Right forelimb (tissue), 1 donor: ENCODE measurements at places on chromosomes 4 and X.

- no peak for DNase-seq
Measured at GRCh38 chr4:30630431-30630830, 89.7 kb upstream of the PCDH7 start.

- no peak for DNase-seq
Measured at GRCh38 chr4:150909116-150909515, 106.0 kb downstream of the LRBA start.

DNA sequence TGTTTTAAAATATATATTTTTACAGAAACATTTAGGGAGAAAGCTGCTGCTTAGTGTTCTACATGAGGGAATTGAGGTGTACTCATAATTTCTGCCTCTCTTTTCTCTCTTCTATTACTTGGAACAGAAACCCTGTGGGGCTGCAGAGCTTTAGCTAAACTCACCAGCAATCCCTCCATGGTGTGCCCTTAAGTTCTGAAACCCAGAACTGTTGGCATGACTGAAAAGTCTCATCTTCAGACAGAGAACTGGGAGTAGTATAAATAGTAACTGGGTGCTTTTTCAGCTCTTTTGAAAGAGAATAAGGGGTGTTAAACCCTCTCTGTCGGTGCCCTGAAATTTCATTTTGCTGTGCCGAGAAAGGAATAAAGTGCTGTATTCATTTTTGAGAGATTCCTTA is 294.9 kb upstream of the BOD1L1 start:
- DNase-seq, result no peak

DNA sequence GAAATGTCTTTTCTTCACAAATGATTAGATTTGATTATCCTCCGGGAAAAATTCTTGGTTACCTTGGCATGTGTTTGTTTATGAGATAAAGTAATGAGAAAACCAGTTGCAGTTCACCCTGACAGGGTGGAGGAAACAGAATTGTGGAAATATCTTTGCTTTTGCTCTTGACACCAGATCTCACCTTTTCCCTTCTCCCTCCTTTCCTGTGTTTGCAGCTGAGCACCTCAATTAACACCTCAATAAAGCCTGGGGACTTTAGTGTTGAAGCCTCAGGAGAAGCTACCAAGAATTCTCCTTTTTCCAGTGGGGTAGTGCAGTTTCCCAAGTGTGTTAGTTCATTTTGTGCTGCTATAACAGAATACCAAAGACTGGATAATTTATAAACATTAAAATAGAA is 350.8 kb upstream of the IGFBP7 start:
- DNase-seq, result no peak

DNA sequence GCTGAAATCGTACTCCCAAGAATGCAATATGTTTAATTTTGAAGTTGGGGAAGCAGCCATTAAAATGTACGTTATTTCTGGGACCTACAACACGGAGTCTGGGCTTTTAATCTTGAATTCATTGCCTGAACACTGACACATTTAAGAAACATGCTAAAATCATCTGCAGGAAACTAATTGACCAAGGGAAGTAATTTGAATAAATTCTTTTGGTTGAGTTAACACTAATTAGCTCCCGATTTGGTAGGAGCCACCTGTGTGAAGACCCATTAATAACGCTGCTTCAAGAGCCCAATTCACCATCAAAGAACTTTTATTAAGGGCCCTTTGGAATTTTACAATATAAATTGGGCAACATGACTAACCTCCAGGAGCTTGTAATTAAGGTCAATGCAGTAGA is 309.2 kb downstream of the RAB28 start:
- no peak for DNase-seq

GRCh38 chr4:94214703-94215319 is 7.1 kb downstream of the SMARCAD1 start:
- no peak for DNase-seq

- DNase-seq, result no peak
Measured at GRCh38 chr4:133314991-133315390, 165.9 kb downstream of the PCDH10 start.

- no peak for DNase-seq
Measured at GRCh38 chr4:39700554-39700953, 2.6 kb downstream of the UBE2K start.

DNA sequence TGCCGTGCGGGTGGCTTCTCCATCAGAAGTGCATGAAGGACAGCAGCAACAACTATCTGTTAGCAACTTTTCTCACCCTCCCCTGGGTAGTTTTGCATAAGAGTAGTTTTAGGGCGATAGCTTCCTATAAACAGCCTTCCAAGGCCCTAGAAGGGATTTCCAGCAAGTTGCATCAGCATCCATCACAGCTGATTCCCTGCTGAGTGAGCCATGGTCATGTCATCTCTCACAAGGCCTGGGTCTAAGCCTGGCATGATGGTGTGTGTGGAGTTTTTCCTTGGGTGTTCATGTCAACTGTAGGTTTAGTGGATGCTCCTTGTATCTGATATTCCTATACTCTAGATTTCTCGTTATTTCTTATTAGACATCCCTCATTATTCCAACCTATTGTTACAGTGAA is 2324.7 kb upstream of the AGA start:
- DNase-seq, result no peak

GRCh38 chr4:123340381-123340701 is 56.3 kb upstream of the SPRY1 start:
- DNase-seq, result no peak

DNA sequence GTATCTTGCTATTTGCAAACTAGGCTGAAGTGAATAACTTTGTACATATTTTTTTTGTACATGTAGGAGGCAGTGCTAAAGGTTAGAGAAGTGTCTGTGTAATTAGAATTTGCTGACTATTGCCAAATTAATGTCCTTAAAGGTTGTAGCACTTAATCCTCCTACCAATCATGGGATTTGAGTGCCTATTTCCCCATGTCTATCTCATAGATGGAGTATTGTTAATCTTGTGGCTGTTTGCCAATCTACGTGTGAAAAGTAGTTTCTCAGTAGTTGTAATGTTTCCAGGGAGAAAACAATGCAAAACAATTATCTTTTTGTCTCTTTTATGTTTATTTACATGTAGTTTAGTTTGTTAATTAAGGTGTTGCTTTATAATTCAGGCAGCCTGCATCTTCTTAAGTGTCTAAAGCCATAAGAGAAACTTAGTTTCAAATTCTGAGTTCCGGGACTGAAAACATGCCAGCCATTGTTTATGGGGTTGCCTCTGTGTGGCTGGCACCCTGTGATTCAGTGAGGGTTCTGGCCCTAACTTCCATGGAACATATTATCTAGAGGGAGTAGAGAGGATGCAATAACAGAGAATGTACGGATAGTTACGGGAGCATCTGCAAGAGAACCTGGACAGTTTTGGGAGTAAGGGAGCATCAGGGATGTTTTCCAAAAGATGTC is 142.4 kb downstream of the KLHL8 start:
- DNase-seq, result no peak

DNA sequence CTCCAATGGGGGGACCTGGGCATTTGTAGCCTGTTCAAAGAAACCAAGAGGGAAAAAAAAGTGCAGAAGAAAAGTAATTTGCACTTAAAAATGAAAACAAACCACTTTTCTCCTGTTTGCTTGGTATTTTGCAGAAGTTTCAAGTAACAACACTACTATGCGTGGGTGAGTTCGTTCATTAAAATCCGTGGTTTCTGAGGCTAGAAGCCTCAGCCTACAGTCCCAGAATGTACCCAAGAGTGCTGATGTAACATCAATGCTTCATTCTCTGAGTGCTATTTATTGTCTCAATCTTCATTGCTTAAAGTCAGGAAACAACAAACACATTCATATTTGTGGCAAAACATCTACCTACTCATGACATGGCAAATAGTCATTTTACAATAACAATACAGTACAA is 29.2 kb downstream of the LGI2 start:
- no peak for DNase-seq

DNA sequence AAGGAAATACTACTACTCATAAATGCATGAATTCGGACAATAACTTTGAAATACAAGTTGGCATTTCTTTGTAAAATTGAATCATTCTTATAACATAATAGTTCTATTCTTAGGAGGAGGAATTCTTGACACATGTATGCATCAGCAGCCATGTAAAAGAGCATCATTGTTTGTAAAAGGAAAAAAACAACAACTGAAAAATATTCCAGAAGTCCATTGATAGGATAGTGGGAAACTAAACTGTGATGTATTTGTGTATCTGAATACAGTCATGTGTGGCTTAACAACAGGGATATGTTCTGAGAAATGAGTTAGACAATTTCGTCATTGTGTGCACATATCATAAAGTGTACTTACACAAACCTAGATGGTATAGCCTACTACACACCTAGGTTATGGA is 102.0 kb upstream of the SH3RF1 start:
- no peak for DNase-seq

GRCh38 chrX:19727887-19728648 is 159.3 kb downstream of the SH3KBP1 start:
- no peak for DNase-seq

- DNase-seq, result no peak
Measured at GRCh38 chr4:147339100-147339499, 141.8 kb upstream of the EDNRA start.

DNA sequence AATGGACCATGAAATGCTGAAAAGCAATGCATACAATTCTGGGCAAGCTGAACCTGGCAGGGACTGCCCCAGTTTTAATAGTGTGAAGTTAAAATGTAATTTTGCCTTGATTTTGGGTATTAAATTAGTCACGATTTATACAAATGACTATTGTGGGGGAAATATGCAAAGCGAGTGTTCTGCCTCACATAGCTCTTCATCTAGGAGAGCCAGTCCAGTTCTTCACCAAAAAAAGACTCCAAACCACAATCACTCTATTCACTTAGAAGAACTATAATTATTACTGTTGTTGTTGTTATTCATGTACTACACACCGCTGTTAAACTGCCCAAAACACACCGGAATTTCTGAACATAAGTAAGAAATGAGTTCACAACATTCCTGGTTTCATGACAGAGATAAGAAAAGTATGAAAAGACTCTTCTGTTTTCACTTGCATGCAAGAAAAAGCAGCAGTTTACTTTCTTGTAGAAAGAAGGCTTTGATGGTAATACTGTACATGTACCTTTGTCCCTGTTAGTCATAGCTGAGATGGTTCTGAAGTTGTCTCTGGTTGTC is 101.9 kb downstream of the QRFPR start:
- DNase-seq, result no peak

DNA sequence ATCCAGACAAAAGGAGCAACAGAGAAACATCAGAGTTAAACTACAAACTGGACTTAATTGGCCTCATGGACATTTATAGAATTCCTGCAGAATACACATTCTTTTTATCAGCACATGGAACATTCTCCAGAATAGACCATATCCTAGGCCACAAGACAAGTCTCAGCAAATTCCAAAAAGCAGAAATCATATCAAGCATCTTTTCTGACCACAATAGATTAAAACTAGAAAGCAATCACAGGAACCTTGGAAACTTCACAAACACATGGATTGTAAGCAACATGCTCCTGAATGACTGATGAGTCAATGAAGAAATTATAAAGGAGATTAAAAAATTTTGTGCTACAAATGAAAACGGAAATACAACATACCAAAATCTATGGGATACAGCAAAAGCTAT is 526.7 kb downstream of the PCDH7 start:
- no peak for DNase-seq
